ENCODE measurements at places on chromosomes 4 and X. TPM values are rescaled to one million over a fixed set of nuclear protein-coding genes. Genes with fewer than 3 reads are reported as not detected.

Gene HELT
- not detected for polyA plus RNA-seq

GRCh38 chr4:130080872-130081451, 985.0 kb downstream of the C4orf33 start:
- no peak for DNase-seq

Gene GPC4
- polyA plus RNA-seq: 22.9 TPM

GRCh38 chr4:128358913-128359279, 71.3 kb upstream of the PGRMC2 start:
- DNase-seq: no peak

- no peak for DNase-seq
These were observed 2.4 kb downstream of the OTUD4 start for GRCh38 chr4:145177906-145178538.

Gene ADGRG4
- not detected for polyA plus RNA-seq

DNA sequence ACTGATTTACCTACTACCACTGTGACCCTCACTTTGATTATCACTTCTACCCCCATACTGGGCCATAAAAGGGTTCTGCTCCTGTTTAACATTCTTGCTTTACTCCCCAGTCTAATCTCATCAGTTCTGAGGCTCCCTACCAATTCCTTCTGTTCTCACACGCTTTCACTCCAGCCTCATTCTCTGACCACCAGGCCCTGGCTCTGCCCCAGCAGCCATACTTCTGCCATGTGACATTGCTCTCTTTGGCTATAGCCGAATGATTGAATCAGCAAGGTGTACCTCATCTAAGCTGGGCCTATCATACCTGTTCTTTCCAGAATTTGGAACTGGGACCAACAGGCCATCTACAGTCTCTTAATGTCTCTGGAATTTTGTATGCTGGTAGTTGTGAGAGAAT, 14.4 kb upstream of the ELF2 start:
- DNase-seq: no peak

DNA sequence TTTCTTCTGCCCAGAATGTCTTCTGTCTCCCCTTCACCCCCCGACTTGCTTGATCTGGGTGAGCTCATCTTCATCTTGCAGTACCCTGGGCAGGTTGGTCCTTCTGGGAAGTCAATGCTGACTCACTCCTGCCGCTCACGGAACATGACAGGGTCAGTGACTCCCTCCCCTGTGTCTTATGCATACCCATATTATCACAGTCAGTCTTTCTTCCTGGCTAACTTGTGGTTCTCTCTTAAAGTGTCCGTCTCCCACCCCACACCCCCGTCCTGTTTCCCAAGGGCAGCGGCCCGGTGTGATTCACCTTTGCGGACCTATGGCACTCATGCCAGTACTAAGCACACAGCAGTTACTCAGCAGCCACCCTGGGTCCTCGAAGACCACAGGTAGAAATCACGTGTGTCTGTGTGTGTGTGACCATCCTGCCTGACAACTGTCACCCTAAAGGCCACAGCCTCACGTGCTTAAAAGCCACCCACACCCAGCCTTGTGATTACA, 17.7 kb downstream of the IQSEC2 start:
- no peak for DNase-seq

Gene ACSL1
- 58.0 TPM for polyA plus RNA-seq

Gene LRIT3
- polyA plus RNA-seq: 0.51 TPM

GRCh38 chr4:147787204-147787603, 55.3 kb downstream of the ARHGAP10 start:
- no peak for DNase-seq

- no peak for DNase-seq
These were observed 78.2 kb downstream of the AFAP1 start for GRCh38 chr4:7861440-7861881.

GRCh38 chr4:111718763-111719559, 426.3 kb upstream of the FAM241A start:
- DNase-seq: no peak

- DNase-seq: no peak
These were observed 5.0 kb upstream of the SLAIN2 start for GRCh38 chr4:48336146-48336870.

- no peak for DNase-seq
These were observed 1.3 kb upstream of the GABRE start for GRCh38 chrX:151975736-151976275.

DNA sequence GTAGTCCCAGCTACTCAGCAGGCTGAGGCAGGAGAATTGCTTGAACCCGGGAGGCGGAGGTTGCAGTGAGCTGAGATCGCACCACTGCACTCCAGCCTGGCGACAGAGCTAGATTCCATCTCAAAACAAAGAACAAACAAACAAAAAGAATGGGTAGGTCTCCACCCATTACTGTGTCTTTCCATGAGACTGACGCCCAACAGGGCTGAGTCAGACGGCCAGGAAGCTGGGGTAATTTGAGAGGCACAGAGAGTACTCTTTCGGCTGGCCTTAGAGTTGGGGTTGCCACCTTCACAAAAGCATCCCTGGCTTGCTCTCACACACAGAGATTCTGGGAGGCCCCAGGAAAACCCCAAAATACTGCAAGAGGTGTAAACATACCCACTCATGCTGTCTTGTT, 72.0 kb upstream of the DHRSX start:
- DNase-seq: no peak

GRCh38 chr4:115234405-115235093, 121.1 kb upstream of the NDST4 start:
- DNase-seq: no peak

Gene CDKL2
- 11.8 TPM for polyA plus RNA-seq

DNA sequence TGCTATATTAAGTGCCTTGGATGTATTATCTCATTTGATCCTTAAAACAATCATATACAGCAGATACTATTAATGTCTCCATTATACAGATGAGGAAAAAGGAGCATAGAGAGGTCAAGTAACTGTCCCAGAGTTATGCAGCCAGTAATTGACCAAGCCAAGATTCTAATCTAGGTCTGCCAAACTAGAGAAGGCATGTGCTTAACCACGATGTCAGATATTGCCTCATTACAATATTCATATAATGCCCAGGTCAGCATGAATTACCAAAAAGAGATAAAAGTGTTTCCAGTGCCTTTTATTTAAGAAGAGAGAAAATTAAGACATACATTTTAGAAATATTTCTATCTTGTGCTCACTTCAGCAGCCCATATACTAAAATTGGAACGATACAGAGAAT, 7.1 kb downstream of the ARHGEF6 start:
- DNase-seq: no peak

DNA sequence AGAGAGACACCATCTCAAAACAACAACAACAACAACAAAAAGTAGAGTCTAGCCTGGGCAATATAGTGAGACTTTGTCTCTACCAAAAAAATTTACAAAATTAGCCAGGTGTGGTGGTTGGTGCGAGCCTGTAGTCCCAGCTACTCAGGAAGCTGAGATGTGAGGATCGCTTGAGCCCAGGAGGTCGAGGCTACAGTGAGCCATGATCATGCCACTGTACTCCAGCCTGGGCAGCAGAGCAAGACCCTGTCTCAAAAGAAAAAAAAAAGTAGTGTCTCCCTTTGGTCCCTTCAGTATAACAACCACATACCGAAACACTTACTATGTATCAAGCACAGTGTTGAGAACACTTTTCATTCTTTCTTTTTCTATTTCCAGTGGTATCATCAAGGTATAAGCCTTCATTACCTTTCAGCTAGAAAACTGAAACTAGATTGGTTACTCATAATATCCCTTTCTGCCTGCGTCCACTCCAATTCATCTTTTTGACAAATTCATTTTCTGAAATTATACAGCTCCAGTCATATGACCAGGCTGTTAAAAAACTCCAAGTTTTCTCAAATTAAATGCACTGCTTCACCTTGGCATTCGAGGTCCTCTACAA, 54.1 kb downstream of the RPS6KA3 start:
- DNase-seq: no peak

Gene RRH
- 0.65 TPM for polyA plus RNA-seq

GRCh38 chrX:107857837-107858236, 32.2 kb downstream of the MID2 start:
- no peak for DNase-seq

GRCh38 chr4:114636192-114636935, 37.8 kb downstream of the UGT8 start:
- no peak for DNase-seq

- DNase-seq: no peak
These were observed 34.7 kb upstream of the AREG start for GRCh38 chr4:74410272-74410671.

DNA sequence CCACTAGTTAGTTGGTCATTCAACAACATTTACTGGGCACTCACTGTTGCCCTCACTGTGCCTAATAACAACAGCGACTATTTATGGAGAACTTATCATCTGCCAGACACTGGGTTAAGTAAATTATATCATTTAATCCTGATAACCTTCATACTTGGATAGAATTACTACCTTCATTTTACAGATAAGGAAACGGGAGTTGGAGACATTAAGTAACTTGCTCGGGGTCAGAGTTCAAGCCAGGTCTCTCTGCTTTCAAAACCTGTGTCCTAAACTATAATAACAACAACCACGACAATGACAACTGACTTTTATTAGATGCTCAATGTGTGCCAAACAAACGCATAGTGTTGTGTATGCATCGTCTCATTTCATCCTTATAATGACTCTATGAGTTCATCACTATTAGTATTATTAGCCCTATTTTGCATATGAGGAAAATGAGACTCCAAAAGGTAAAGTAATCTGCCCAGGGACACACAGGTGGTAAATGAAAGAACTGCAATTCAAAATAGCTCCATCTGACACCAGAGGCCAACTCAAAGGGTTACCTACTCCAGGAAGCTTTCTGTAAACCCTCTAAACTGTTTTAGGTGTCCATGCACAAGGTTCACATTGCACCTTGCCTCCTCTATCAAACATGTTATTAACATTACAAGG, 98.4 kb upstream of the ACSL4 start:
- no peak for DNase-seq

Gene CTAG1B
- polyA plus RNA-seq: not detected

Gene MAGEA2
- not detected for polyA plus RNA-seq

Gene MSANTD1
- polyA plus RNA-seq: 0.42 TPM

DNA sequence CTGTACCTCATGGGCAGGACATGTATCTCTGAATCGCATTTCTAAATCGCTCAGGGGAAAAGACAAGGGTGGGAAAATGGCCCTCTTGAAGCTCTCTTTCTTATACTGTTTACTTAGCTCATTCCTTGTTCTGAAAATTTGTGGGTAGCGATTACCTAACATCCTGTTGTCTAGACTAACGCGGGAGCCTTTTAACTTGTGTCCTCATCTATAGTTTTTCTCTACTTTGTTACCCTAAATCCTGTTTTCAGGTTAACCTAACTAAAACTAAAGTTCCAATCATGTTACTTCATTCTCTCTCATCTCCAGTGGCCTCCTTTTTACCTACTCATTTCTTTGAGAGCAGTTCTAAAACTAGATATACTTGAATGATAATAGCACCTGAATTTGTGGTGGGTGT, 45.0 kb downstream of the SNX25 start:
- DNase-seq: no peak

Gene L1CAM
- polyA plus RNA-seq: 50.8 TPM

Gene BEND4
- polyA plus RNA-seq: 1.2 TPM

Gene PF4V1
- 2.0 TPM for polyA plus RNA-seq

DNA sequence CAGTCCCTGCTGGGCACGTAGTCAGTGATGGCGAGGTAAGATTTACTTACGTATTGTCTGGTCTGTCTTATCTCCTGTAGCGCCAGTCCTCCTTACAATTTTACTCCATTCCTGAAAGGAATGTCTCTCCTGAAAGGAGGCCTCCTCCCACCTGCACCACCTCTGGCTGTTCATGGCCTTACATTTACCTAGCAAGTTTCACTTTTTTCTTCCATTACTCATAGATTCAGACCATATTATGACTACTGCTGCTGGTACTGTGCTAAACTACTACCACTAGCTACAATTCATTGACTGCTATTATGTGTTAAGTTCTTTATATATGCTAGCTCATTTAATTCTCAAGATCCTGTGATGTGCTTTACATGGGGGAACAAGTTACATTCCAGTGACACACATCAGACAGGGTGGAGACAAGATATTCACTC, 189.9 kb downstream of the BMPR1B start:
- DNase-seq: no peak

- no peak for DNase-seq
These were observed 93.1 kb upstream of the CXorf51A start for GRCh38 chrX:146907391-146908240.

Gene CABS1
- 0.11 TPM for polyA plus RNA-seq

GRCh38 chr4:128168701-128169100, 107.6 kb downstream of the LARP1B start:
- DNase-seq: no peak

Gene NAT8L
- polyA plus RNA-seq: 7.3 TPM

Gene AKAP14
- polyA plus RNA-seq: 0.26 TPM

- no peak for DNase-seq
These were observed 135.6 kb downstream of the TMEM164 start for GRCh38 chrX:110138557-110138956.

DNA sequence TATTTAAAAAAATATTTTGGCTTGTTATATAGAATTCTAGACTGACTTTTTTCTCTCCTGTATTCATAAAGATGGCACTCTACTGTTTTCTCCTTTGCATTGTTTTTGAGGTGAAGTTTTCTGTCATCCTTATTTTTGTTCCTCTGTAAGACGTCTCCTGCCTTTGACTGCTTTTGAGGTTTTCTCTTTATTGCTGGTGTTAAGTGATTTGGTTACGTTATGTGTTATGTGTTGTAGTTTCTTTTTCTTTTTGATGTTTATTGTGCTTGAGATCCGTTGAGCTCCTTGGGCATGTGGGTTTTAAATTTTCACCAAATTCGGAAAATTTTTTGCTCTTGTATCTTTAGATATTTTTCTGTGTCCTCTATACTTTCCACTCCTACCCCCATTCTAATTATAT, 50.0 kb downstream of the KDM6A start:
- no peak for DNase-seq

- no peak for DNase-seq
These were observed 81.9 kb downstream of the HMGB2 start for GRCh38 chr4:173252024-173252935.

Gene MTMR8
- polyA plus RNA-seq: 1.8 TPM

Gene PAGE1
- polyA plus RNA-seq: not detected

GRCh38 chrX:102546828-102547493, 30.4 kb upstream of the TMSB15A start:
- DNase-seq: no peak

Gene MND1
- 16.9 TPM for polyA plus RNA-seq

Gene USP51
- 13.3 TPM for polyA plus RNA-seq

DNA sequence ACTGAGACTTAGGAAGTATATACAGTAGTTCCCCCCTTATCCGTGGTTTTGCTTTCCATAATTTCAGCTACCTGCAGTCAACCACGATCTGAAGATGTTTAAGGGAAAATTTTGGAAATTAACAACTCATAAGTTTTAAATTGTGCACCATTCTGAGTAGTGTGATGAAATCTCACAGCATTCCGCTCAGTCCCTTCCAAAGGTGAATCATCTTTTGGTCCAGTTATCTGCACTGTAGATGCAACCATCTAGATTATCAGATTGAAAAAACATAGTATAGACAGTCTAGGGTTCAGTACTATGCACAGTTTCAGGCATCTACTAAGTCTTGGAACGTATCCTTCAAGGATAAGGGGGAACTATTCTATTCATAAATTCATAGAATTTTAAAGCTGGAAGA, 109.0 kb downstream of the ANXA3 start:
- DNase-seq: no peak

All from right renal cortex interstitium (tissue), 3 donors.